Hematopoietic multipotent progenitor cell treated with erythropoietin and hydrocortisone succinate and interleukin-3 and kit ligand, for 6 days (in vitro differentiated cells): ENCODE measurements at places on chromosomes 12 and 14.

GRCh38 chr14:55976655-55977054 is 141.6 kb upstream of the PELI2 start:
- no peak for DNase-seq

DNA sequence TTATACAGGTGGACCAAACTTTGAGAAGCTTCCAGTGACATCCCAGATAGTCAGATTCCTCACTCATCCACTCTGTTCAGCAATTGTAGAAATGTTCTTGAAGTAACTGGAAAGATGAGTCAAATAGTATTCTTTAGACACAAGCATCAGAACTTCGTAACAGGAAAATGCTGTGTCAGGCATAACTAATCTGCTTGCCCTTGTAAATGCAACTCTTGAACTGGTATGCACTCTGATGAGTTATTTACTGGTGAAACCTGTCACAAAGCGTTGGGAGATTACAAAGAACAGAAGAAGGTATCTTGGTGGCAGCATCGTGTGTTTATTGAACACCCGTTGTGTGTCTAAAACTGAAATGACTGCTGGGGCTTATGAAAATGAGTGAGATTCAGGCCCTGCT is 10.8 kb upstream of the DUSP6 start:
- DNase-seq: no peak

DNA sequence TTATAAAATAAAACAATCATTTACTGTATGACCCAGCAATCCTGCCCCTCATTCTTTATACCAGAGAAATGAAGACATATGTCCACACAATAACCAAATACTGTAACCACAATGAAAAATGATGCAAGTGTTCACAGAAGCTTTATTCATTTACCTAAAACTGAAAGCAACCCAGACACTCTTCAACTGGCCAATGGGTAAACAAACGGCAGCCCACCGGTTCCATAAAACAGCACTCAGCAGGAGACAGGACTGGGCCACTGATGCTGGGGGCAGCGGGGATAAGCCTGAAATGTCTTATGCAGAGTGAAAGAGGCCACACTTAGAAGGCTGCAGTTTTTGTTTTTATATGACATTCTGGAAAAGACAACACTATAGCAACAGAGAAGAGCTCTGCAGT is 15.1 kb downstream of the DDX51 start:
- DNase-seq: no peak

GRCh38 chr14:74653386-74654138 is 41.5 kb upstream of the LTBP2 start:
- no peak for DNase-seq

- DNase-seq: peak; percentile 61
Observed at GRCh38 chr12:96907671-96908422, 790 bp downstream of the NEDD1 start.

- DNase-seq: no peak
Observed at GRCh38 chr14:99579120-99579836, 24.7 kb downstream of the CCDC85C start.

- DNase-seq: peak; percentile 84
Observed at GRCh38 chr12:13000925-13001774, 1.1 kb upstream of the HEBP1 start.

- peak; percentile 46 for DNase-seq
Observed at GRCh38 chr12:12379831-12380730, 23.2 kb downstream of the BORCS5 start.

GRCh38 chr12:120538281-120539156 is 4.4 kb downstream of the RNF10 start:
- peak; percentile 42 for DNase-seq

DNA sequence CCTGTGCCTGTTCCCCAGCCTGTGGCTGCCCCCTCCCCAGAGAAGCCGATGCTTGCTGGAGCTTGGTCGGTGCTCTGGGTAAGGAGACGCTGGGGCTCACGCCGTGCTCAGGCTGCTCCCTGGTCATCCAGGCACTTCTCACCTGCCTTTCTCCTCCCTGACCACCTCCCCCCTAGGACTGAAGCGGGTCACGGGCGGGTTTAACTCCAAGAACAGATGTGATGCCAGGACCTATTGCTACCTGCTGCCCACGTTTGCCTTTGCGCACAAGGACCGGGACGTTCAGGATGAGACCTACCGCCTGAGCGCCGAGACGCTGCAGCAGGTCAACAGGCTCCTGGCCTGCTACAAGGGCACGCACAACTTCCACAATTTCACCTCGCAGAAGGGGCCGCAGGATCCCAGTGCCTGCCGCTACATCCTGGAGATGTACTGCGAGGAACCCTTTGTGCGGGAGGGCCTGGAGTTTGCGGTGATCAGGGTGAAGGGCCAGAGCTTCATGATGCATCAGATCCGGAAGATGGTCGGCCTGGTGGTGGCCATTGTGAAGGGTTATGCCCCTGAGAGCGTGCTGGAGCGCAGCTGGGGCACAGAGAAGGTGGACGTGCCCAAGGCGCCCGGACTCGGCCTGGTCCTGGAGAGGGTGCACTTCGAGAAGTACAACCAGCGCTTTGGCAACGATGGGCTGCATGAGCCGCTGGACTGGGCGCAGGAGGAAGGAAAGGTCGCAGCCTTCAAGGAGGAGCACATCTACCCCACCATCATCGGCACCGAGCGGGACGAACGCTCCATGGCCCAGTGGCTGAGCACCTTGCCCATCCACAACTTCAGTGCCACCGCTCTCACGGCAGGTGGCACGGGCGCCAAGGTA is 8.4 kb upstream of the EP400 start:
- no peak for DNase-seq

- peak; percentile 72 for DNase-seq
Observed at GRCh38 chr12:123744836-123745235, 17.3 kb upstream of the DNAH10 start.

DNA sequence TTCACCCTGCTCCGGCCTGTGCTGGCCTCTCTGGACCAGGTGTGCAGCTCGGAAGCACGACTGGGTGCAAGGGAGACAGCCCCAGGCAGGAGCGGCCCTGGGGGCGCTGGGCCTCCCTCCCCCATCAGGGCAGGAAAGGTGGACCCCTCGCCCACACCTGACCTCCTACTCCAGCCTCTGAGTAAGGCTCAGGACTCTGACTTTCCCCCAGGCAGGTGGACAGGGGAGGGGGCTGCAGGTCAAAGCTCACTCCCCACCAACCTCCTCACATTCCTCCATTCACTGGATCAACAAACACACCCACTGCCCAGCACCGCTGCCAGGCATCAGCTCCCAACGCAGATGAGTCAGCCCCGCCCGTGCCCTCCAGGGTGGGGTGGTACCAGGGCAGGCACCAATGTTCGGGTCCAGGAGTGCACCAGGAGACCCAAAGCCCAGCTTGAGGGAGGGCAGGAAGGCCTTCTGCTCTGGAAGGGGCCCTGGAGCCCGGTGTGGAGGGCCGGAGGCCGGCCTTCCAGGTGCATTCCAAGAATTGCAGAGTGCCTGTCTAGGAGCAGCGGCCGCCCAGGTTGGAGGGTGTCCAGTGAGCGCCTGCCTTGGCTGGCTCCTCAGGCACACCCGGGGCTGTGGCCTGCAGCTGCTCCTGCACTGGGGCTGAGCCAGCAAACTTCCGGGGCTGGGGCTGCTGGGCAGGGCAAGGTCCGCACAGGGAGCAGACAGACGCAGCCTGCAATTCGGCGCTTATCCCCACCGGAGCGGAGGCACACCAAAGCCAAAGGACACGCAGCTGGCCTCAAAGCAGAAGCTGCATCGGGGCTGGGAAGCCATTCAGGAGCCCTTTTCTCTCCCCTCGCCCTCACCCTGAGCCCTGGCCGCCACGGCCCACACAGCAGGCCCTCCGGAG is 1.6 kb upstream of the INF2 start:
- peak; percentile 58 for DNase-seq

- no peak for DNase-seq
Observed at GRCh38 chr12:95687937-95688336, 102.6 kb downstream of the NTN4 start.

- no peak for DNase-seq
Observed at GRCh38 chr14:75406856-75407255, 21.0 kb upstream of the JDP2 start.

DNA sequence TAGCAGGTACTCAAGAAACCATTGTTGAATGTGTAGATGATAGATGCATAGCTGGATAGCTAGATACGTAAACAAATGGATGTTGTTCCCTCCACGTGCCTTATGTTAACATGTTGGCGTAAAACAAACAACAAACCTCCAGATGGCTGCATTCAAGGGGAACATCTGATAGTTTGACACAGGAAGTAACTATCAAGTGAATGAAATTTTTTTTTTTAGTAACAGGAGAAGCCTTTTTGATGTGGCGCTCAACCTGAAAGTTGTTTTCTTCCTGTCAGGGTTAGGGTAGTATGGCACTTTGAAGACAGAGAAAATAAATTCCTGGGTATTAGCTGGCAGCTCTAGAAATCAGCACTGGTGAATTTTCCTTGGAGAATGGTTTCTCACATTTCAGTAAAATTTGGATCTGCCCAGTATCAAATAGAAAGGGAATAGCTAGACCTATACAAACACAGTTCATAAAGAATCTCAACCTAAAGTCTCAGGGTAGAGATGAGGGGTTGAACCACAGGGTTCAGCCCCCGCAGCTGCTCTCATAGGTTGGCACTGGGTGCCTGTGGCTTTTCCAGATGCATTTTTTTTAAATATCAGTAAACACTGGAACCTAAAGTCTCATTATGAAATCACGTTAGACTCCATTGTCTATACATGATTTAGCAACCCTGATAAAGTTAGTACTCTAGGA is 18.8 kb upstream of the RAP1B start:
- no peak for DNase-seq

- no peak for DNase-seq
Observed at GRCh38 chr12:86170051-86170450, 86.1 kb downstream of the MGAT4C start.

- DNase-seq: no peak
Observed at GRCh38 chr12:82529101-82529500, 157.6 kb upstream of the TMTC2 start.

DNA sequence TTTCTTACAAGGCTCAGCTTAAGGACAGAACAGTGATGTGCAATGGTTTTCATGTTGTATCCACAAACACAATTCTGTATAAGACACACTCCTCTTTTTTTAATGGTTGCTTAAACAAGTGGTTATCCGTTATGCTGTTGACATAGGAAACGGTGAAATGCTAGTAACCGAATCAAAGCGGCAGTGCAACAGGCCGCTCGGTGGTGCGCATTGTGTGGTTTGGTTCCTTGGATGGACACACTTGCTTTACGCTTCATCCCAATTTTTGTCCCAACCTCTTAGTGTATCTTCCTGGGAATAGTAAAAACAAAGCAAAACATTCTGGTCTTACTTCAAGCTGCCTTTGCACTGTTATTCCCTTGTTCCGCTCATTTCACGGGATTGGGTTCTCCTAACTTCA is 650 bp upstream of the PTGER2 start:
- DNase-seq: peak; percentile 41

DNA sequence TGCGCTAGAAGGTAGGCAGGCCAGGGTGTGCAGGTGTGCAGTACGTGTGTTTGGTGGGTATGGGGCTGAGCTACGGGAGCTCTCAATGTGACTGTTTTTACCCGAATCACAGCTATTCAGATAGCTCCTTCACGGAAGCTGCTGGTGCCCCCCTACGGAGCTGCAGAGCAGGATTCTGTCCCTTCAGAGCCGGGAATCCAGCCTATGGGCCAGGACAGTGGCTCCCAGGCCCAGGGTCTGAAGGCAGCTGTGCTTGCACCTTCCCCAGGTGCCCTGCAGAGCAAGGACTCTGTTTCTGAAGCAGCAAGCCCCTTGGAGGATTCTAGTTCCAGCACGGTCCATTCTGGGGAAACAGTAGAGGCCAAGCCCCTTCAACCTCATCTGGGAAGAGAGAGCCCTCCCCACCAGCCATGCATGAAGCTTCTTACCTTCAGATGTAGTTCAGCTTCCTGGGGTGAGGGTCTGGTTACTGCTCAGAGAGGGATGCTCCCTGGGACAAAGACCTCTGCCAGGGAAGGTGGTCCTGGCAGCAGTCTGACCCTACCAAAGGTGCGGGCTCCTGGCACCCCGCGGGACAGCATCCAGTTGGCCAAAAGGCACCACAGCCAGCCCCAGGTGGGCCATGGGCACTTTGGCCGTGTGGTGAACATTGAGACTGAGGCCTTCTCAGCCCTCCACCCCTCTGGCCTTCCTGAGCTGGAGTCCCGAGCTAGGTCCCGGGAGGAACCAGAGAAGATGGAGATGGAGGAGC is 29.1 kb downstream of the PLEKHH1 start:
- no peak for DNase-seq

- DNase-seq: no peak
Observed at GRCh38 chr12:103353913-103354312, 141.9 kb downstream of the C12orf42 start.

- no peak for DNase-seq
Observed at GRCh38 chr14:25150401-25150800, 100.5 kb upstream of the STXBP6 start.

DNA sequence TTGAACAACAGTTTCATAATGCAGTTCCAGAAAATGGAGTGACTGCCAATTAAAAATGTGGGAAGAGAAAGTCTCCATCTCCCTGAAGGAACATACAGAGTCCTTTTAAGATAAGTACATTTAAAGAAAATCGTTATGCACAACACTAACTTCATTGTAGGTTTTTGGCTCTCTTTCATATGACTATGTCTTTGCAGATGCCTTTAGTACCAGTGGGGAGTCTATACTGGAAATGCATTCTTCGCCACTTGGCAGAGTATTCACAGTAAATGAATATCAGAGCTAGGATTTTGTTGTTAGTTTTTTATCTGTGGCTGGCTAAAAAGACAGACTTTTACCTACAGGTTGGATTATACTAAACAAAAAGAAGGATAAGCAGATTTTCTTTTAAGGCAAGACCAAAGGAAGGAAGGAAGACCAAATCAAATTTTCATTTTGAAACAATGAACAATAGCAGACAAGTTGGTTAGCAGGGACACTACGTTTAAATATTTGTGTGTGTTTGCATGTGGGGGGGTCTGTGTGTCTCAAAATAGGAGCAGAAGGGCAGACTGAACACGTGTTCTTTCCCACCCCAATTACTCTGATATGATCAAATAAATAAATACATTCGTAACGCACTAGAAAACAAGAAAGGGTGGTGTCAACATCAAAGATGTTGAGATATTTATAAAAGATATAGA is 124.5 kb downstream of the BTG1 start:
- no peak for DNase-seq

- no peak for DNase-seq
Observed at GRCh38 chr14:64500088-64500487, 3.5 kb downstream of the ZBTB25 start.

- DNase-seq: peak; percentile 95
Observed at GRCh38 chr14:102319351-102320032, at the start of gene ZNF839. Gene ZNF839, plus strand, starts transcription at chr14:102319746. Its CDS starts 20 bp downstream, at chr14:102319766.

- no peak for DNase-seq
Observed at GRCh38 chr12:89504560-89505346, 19.8 kb downstream of the GALNT4 start.

- DNase-seq: no peak
Observed at GRCh38 chr12:5186715-5187114, 143.0 kb downstream of the KCNA5 start.

- no peak for DNase-seq
Observed at GRCh38 chr14:64659366-64659765, 44.9 kb upstream of the PLEKHG3 start.

GRCh38 chr12:86256163-86256562 is at the start of gene MGAT4C:
Gene MGAT4C, minus strand, starts transcription at chr12:86256391.
- DNase-seq: no peak

DNA sequence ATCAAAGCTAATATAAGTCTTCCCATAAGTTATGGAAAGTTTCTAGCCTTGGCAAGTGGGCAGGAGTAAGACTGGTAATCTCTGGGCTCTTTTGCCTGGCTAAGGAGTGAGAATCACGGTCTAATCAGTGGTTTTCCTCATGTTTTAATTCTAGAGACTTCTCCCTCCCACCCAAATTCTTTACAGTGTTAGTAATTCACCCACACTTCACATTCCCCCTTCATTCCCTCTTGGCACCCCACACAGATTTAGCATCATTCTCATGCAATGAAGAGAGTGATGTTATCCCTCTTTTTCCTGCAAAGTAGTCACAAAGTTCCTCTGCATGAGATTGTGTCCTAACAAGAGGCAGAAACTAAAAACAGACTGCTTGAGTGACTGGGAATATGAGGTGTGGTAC is 28.6 kb upstream of the CACNA2D4 start:
- no peak for DNase-seq
